ENCODE measurements at places on chromosomes 13 and 19.

- peak; percentile 72 for DNase-seq
Observed at GRCh38 chr19:35879770-35880317, 11.5 kb downstream of the APLP1 start.

GRCh38 chr19:2343289-2343982 is 15.0 kb downstream of the SPPL2B start:
- DNase-seq = no peak

DNA sequence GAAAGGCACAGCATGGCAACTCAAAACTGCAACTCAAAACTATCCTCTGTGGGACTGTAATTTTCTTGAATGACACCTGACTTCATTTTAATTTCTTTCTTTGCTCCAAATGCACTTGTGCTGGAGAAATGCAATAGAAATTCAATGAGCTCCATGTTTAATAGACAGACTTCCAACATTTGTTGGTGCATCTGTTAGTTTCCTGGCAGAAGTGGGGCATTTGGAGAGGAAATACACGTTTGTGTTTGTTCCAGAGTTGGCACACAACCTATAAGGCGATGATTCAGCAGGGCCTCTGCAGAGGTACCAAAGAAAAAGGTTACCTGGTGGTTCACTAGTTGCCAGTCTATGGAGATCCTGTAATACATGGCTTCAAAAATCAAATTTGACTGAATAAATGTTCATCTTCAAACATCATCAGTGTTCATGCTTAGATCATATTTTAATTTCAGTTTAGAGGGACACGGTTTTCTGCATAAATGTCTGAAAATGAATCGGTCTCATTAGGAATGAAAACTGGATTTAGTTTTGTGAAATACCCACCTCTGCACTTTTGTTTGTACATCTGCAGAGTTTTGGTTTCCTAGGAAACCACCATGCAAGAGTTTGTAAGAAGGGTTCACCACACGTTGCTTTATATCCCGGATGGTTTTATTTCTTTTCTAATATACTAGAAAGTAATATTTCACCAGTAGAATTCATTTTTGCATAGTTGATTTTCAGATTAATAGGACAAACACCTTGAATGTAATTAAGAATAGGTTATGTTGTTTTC is 21.8 kb upstream of the OBI1 start:
- no peak for DNase-seq

DNA sequence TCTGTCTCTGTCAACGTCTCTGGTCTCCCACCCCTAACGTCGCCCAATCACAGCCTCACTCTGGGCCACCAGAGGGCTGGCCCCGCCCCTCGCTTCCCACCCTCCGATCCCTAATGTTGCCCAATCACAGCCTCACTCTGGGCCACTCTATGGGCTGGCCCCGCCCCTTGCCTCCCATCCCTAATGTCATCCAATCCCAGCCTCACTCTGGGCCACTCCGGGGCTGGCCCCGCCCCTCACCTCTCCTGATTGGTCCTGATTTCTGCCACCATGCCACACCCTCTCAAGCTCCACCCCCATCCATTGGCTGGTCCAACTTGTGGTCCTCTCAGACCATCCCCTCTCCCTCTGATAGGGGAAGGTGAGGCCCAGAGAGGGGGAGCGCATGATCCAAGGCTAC is 24.9 kb downstream of the CELF5 start:
- no peak for DNase-seq

- no peak for DNase-seq
Observed at GRCh38 chr13:100403675-100404074, 184.9 kb downstream of the GGACT start.

DNA sequence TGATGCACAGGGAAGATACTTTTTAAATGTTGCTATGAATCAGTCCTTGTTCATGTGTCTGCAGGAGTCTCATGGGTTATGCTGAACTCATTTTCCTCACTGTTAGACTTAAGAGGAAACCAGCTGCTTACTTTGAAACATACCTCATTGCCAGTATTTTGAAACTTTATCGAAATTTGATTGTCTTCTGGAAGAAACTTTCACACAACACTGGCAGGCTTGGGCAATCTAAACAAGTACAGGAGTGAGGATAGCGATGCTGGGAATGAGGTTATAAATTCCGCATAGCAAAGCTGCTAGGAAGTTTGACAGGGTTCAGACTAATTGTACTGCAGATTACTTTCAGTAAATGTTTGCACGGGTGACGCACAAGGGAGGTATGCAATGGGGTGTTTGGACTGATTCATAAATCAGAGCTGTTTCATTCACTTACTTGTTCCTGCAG is 245.7 kb downstream of the DNAJC15 start:
- DNase-seq = no peak

DNA sequence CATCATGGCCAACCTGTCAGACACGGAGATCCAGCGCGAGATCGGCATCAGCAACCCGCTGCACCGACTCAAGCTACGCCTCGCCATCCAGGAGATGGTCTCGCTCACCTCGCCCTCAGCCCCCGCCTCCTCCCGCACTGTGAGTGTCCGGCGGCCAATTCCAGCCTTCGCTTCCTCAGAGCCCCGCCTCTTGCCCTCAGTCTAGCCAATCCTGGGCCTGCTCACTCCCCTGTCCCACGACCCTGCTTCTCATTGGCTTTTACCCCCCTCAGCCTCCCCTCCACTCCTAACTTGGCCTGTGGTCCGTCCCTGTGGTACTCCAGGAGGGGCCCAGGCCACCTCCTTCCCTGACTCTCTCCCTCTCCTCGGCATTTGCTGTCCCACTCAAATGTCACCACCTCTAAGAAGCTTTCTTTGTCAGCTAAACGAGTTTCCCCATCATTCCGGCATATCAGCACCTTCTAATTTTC is 12.3 kb downstream of the HRC start:
- DNase-seq = peak; percentile 88

DNA sequence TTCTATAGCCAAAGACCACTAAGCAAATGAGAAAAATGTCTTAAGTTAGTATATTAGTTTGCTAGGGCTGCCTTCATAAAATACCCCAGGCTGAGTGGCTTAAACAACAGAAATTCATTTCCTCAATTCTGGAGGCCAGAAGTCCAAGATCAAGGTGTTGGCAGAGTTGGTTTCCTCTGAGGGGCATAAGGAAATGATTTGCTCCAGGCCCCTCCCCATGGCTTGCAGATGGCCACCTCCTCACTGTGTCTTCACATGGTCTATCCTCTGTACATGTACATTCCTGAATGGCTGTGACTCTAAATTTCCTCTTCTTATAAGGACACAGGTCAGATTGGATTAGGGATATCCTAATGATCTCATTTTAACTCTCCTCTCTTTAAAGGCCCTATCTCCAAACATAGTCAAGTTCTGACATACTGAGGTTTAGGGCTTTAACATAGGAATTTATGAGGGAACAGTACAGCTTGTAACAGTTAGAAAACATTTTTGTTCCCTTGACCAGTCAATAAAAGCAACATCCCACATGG is 307.4 kb downstream of the DIAPH3 start:
- no peak for DNase-seq
